HS-5 (cell line): ENCODE measurements at places on chromosomes 5 and 9.

DNA sequence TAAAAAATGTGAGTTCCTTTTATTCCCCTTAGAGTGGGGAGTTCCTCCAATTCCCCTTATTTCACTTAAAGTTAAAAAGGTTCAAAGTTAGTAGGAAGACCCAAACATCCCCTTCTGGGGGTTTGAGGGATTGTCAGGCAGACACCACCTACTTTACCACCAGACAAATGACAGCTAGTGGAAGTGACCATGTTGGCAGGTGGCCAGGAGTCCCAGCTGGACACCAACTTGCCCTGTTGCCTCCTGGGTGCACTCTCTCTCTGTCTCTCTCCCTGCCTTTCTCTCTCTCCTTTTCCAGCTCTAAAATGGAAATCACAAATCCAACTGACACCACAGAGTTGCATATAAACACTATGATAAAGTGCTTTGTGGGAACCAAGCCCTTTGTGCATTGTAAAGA lies 307.7 kb upstream of the TLE4 start:
- no peak for DNase-seq

- no peak for DNase-seq
Measured at GRCh38 chr5:14114615-14115251, 28.4 kb upstream of the TRIO start.

DNA sequence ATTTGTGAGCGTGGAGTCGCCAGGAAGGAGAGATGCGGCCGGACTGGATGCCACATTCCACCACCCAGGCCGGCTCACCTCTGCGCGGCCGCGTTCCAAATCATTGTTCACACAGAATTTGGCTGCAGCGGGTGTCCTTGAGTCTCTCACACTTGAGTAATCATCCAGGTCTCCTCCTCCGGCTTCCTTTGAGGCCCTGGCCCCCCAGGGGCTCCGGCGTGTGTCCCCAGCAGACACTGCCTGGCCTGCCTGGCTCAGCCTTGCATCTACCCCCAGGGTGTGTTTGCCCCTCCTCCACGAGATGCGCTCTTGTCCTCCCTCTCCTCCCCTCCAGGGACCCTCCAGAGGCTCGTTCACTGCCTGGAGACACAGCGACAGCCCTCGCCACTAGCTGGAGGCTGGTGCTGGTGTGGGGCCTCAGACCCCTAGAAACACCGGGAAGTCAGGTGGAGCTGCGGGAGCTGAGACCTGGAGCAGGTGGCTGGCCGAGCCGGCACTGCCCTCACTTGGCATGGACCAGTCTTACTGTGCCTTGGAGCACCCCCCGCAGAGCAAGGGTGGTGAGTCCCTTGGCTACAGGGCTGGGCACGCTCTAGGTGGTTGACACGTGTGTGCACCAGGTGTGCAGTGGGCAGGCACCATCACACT lies 7.0 kb upstream of the SLC9A3 start:
- no peak for DNase-seq

DNA sequence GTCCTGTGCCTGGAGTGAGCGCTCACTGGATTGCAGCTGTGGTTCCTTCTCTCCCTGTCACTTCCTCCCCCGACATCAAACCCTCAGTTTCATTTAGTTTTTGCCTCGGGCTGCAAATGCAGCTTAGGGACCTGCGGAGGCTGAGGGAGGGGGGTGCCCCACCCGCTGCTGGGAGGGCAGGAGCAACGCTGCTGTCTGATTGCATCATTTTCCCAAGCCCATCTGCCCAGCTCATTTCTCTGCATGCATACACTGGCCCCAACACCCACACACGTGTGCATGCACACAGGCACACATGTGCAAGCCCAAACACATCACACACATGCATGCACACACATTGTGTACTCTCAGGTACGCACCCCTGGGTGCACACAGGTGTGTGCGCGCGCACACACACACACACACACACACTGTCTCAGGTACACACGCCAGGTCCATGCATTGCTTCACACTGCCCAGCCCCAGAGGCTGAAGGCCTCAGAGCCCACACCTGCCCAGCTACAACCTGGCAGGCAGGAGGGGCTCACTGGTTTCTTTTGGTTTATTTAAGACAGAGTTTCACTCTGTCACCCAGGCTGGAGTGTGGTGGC lies 3.4 kb downstream of the ASS1 start:
- no peak for DNase-seq

- DNase-seq, result no peak
Measured at GRCh38 chr9:72579880-72580550, 58.6 kb downstream of the TMC1 start.

DNA sequence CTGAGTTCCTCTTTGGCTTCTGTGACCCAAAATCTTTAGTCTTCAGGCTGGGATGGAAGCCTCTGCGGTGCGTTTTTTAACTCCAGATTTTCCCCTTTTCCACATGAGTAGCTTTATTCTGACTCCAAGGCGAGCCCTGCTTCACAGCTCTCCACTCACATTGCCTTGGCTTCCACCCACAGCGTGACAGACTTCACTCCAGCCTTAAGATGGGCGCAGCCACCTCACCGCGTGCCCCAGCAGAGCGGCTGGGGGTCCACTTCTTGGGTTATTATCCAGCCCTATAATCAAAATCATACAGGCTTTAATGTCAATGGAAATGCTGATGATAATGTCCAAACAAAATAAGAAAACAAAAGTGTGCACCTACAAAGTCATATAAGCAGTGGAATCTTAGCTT lies 1.2 kb downstream of the EXOC3 start:
- DNase-seq, result no peak

DNA sequence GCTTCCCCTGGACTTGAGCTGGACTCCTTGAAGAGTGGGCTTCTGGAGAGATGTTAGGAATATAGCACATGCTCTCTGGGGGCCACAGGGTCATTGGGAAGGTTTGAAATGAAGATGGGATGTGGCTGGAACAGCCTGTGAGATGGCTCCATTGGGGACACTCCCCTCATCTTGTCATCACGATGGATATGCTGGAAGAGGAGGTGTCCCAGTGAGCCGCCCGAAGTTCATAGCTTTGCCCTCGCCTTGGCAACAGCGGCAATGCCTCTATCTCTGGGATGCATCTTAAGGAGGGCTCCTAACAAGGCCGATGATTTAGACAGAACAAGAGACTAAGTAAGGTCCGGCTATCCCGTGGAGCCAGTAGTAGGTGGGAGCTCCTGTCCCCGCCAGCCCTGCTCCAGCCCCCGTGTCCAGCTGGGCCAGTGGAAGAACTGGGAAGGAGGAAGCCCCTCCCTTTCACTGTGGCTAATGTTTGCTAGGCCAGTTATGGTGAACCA lies 23.9 kb downstream of the AMBP start:
- no peak for DNase-seq

- no peak for DNase-seq
Measured at GRCh38 chr5:64632251-64632650, 58.1 kb upstream of the SHISAL2B start.

DNA sequence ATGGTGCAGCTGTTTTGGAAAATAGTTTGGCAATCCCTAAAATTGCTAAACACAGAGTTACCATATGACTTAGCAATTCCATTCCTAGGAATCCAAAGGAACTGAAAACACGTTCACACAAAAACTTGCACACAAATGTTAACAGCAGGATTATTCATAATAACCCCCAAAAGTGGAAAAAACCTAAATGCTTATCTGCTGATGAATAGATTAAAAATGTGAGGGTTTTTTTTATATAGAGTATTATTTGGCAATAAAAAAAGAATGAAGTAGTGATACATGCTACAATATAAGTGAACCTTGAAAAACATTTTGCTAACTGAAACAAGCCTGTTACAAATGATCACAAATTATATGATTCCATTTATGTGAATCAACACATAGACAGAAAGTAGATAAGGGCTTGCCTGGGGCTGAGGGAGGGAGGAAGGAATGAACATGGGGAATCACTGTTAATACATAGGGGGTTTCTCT lies 45.1 kb upstream of the TRIO start:
- peak; percentile 95 for DNase-seq
